Activated T-cell treated with anti-CD3 and anti-CD28 coated beads, Interleukin-2, amount 50 U/mL, for 48 hours (primary cell): ENCODE measurements at places on chromosomes 6 and 20.

- DNase-seq: no peak
Observed at GRCh38 chr6:82078286-82078908, 169.1 kb downstream of the IBTK start.

DNA sequence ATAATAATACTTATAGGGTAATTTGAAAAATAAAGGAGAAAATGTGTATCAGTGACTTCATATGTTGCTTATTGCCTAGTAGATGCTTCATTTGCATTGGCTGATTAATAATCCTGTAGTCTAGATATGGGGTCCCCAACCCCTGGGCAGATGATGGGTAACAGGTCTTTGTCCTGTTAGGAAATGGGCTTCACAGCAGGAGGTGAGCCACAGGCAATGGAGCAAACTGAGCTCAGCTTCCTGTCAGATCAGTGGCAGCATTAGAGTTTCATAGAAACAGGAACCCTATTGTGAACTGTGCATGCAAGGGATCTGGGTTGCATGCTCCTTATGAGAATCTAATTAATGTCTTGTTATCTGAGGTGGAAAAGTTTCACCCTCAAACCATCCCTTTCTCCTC lies 1049.5 kb upstream of the EPHA7 start:
- no peak for DNase-seq

DNA sequence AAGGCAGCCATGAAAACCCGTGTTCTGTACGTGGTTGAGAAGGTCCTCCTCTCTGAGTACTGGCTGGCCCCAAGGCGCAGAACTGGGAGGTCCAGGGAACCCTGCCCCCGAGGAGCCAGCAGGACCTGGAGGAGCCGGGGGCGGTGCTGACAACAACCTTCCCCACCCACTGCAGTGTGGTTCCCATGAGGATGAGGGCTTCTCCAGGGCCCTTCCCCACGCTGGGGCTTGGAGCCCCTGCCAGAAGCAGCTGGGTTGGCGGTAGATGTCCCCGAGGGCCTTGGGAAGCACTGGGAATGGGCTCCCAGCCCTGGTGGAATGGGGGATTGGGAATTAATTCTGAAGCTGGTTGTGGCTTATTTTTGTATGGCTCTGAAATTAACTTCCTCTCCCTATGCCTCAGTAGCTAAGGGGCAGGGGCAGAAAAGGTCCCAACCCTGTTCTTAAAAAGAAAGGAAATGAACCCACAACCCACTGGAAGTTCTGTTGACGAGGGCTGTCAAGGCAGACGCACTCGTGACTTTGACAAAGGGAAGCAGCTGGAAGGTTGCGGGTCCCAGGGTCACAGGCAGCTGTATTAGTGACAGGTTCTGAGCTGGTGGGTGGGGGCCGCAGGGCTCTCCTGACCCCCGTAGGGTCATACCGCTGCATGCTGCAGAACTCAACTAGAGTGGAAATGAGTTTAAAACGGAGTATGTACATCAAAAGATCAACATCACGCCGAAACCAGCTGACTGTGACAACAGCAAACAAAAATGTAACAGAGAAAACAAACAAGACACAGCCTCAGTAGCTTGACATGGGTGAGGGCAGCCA lies 13.9 kb upstream of the HELZ2 start:
- no peak for DNase-seq

DNA sequence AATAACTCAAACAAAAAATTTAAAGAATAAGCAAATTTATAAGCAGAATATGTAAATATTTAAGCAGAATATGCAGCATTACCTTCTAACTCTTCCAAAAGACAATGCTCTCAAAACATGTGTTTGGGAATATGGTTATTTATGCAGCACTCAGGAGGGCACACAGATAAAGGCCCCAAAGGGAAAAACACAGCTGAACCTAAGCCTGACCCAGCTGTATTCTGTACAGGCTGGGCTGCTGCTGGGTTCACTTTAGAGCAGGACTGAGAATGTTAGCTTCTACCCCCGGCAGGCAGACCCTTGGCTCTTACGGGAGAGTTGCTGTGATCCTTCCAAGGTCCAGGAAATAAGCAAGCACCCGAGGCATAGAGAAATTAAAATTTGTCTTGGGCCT lies 37.3 kb downstream of the ABHD12 start:
- DNase-seq: no peak

DNA sequence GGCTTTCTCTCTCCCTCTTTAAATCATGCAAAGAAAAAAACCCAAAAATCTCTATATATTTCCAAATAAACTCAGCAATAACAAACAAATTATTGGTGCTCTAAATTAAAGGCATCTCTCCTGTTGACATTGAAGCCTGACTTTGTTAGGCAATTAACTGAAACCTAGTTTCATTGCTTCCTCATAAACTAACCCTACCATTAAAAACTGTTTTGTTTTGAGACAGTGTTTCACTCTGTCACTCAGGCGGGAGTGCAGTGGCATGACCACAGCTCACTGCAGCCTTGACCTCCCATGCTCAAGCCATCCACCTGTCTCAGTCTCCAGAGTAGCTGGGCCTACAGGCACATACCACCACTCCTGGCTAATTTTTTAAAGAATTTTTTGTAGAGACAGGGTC lies 34.9 kb downstream of the PIGU start:
- DNase-seq: no peak

GRCh38 chr6:158666628-158667359 lies 16.9 kb downstream of the SYTL3 start:
- peak; percentile 14 for DNase-seq

DNA sequence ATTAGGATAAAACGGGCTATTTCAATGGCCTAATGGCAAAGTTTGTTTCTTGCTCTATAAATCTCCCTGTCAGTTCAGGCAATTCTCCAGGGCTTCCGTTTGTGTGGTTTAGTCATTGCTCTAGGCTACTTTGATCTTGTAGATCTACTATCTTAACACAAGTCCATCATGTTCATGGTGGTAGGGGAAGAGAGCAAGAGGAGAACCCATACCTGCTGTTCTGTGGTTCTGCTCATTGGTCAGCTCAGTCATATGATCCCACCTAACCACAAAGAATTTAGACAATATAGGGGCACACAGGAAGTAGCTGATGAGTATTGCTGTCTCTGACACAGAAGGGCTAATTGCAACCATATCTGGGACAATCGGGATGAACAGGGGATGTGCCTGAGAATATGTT lies 4.9 kb upstream of the DEK start:
- DNase-seq: no peak

DNA sequence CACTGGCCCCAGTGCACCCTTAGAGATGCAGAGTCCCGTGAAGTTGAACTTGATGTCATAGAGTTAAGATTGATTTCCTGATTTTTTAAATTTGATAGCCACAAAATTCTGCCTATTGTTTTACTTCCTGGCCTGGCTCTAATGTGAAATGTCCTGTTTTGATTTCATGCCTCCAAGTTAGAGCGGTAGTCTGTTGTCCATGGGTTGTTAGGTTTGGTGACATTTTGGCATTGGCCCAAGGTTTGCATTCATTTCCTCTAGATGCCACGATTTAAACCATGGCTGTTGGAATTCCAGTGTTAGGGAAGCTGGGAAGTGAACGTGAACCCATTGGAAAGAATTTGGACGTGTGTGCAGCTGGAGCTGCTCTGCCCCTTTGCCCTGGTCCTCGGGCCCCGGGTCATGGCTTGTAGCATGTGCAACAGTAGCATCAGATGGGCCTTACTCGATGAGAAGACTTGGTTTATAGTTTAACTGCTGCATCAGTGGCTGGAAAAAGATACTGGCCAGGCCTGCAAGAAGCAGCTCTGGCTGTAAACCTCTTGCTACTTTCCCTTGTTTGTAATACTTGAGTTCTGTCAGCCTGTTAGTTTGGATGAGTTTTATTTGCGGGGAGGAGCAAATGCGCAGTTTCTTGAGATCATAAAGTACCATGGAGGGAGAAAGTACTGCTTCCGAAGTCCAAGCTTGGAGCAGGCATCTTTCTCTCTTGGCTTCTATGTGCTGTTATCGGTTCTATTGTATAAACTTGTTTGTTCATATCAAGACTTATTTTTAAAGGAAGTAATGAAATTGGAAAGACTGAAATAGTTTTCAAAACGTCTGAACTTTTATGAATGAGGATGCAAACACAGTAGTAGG lies 121.4 kb upstream of the CLDN20 start:
- no peak for DNase-seq

- DNase-seq: no peak
Observed at GRCh38 chr6:80742481-80742880, 636.0 kb downstream of the BCKDHB start.

- no peak for DNase-seq
Observed at GRCh38 chr20:42961771-42962170, 227.9 kb downstream of the PTPRT start.

DNA sequence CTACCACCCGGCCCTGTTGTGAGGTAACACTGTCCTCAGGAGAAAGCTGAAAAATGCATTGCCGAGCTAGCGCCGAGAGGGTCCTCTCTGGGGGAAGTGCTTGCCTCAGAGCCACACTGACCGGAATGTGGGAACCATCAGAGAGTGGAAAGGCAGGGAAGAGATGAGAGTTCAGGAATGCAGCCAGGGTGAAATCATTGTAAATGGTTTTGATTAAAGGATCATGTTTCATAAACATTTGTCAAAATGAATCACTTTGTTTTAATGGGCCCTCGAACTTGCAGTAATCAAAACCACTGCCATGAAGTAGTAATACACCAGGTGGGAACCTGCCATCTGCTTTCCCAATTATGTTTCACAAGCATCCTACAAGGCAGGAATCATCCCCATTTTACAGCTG lies 16.9 kb upstream of the IL17F start:
- no peak for DNase-seq

- DNase-seq: no peak
Observed at GRCh38 chr6:22473991-22474682, 95.2 kb upstream of the HDGFL1 start.

DNA sequence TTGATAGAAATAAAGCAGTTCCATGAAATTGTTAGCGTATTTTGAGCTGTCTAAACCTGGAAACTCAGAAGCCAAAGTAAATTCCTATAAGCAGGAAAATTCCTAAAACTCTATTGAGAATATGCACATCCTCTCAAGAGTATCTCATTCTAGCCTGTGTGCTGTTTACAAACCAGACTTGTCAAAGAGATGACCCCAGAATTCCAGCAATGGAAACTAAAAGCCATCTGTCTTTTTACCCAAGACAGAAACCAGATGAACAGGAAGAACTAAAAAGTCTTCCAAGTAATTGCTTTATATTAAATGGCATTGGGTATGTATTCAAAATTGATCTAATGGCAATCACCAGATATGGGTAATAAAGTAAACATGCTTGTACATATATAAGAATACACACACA lies 92.6 kb downstream of the COL19A1 start:
- DNase-seq: no peak

DNA sequence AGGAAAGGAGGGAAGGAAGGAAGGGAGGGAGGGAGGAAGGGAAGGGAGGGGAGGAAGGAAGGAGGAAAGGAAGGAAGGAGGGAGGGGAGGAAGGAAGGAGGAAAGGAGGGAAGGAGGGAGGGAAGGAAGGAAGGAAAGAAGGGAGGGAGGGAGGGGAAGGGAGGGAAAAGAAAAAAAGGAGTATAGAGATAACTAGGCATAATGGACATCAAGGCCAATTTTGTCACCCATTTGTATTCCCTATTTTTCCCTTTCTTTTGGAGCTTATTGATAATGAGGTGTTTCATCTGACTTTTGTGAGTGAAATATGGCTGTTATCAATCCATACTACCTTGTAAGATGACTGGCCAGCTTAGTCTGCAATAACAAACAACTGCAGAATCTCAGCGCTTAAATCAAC lies 282.0 kb upstream of the FLRT3 start:
- no peak for DNase-seq

- peak; percentile 42 for DNase-seq
Observed at GRCh38 chr20:58313396-58313795, 3.9 kb downstream of the RAB22A start.

DNA sequence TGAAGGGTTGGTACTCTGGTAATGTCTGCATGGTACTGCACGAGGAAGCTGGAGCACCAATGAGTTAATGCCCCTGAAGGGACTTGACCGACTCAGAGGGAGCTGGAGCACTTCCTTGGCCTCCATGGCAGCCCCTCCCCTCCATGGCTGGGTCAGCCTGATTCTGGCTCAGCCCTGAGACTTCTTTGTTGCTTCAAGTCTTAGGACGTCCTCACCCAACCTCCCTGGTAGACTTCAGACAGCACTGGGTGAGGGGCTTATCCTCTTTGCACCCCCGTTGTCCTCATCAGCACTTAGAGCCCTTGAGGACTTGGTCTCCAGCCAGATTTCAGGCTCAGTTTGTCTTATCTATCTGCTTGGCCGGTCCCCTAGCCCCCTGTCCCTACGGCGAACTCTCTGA lies 16.4 kb upstream of the TAGAP start:
- DNase-seq: no peak

DNA sequence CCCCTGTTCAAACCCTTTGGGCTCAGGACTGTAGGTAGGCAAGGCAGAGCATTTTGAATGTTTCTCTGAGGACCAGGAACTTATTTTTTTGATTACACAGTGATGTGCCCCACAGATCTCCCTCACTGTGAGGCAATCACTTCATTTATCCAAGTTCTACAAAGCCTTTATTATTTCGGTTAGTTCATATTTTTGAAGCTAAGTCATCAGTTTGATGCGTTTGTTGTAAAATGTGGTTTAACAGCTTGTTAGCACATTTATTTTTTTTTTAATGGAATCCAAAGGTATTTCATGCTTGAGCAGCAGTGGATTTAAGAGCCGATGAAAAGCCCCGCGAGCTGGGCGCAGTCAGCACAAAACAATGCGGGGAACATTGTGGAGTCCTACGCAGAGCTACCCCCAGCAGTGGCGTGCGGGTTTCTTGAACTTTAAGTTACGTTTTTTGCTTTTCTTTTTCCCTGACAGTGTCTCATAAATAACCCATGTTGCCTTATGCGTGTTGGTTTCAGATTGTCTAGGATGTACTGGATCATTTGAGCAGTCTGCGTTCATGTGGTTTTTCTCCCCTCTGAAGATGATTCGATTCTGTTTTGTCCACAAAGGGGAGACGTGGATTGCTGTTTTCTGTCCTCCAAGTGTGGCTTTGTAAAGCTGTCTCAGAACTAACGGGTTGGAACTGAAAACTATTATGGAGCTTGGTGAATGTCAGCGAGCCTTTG lies 233.6 kb upstream of the BMP2 start:
- no peak for DNase-seq

DNA sequence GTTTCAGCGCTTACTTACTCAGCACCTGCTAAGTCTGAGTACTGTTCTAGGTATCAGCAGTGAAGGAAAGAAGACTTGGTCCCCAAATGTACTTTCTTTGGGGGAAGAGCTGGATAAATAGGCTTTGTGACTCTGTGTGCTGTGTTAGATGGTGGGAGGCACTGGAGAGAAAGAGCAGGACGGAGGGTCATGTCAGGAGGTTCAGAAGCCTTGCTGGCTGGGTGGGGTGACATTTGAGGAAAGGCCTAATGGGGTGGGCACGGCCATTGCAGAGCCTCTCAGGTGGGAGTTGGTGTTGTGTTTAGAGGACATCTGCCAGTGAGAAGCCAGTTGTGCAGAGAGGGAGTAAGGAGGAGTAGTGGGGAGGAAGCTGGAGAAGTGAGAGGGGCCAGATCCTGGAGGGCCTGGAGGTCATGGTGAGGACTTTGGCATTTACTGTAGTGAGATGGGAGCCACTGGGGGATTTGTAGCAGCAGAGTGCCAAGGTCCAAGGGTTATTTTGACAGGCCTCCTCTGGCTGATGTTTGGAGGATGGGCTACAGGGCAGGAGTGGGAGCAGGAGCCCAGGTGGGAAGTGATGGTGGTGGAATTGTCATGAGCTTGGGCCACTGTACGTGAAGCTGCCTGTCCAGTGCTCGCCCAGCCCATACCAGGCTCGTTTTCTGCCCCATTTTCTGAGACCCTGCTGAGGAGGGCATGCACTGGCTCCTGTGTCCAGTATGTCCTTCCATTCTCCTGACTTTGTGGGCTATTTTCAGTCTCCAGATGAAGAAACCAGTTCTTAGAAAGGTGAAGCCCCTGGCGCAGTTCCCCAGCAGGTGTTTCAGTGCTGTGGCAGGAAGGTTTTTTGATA lies 886 bp downstream of the SDCBP2 start:
- peak; percentile 16 for DNase-seq

- no peak for DNase-seq
Observed at GRCh38 chr6:69894578-69895347, 28.4 kb downstream of the COL19A1 start.
